Activated CD8-positive, alpha-beta memory T cell treated with anti-CD3 and anti-CD28 coated beads for 24 hours (primary cell): ENCODE measurements at places on chromosomes 12 and 14.

- DNase-seq = no peak
Measured at GRCh38 chr14:102973706-102974285, 51.3 kb downstream of the AMN start.

- DNase-seq = no peak
Measured at GRCh38 chr12:52155048-52155868, 36.6 kb downstream of the KRT80 start.

GRCh38 chr12:51950682-51951198, 759 bp upstream of the ACVR1B start:
- no peak for DNase-seq

DNA sequence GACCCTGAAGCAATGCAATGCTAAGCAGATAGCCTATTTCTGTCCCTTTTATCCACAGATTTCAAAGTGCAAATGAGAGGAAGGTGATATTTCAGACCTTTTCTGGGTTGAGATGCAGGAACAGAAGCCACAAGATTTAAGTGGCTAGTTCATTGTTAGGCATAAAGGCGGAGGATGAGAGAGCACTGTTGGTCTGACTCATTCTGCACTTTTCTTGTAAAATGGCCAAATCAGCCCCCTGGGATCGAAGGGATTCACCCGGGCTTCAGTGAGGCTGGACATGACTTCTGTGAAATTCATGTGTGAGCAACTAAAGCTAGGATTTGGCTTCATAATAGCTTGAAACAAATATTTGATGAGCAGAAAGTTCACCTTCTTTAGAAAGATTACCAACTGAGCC, 101.9 kb upstream of the OVCH1 start:
- no peak for DNase-seq

GRCh38 chr14:94485944-94486841, 10.2 kb upstream of the SERPINA9 start:
- DNase-seq = peak; percentile 80

- no peak for DNase-seq
Measured at GRCh38 chr12:58540480-58541299, 379.6 kb downstream of the LRIG3 start.

DNA sequence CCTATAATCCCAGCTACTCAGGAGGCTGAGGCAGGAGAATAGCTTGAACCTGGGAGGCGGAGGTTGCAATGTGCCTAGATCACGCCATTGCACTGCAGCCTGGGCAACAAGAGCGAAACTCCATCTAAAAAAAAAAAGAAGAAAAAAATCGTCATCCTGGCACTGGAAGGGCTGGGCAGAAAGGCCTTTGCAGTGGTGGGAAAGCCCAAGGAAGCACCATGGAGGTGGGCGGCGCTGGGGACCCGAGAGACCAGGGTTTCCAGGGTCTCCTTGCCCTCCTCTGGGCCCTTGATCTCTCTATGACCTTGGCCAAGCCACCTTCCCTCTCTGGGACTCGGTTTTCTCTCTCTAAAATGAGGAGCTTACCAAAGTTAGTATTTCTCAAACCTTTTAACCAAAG, 65.4 kb downstream of the LGMN start:
- DNase-seq = no peak

- no peak for DNase-seq
Measured at GRCh38 chr14:95482627-95483308, 33.7 kb downstream of the SYNE3 start.

DNA sequence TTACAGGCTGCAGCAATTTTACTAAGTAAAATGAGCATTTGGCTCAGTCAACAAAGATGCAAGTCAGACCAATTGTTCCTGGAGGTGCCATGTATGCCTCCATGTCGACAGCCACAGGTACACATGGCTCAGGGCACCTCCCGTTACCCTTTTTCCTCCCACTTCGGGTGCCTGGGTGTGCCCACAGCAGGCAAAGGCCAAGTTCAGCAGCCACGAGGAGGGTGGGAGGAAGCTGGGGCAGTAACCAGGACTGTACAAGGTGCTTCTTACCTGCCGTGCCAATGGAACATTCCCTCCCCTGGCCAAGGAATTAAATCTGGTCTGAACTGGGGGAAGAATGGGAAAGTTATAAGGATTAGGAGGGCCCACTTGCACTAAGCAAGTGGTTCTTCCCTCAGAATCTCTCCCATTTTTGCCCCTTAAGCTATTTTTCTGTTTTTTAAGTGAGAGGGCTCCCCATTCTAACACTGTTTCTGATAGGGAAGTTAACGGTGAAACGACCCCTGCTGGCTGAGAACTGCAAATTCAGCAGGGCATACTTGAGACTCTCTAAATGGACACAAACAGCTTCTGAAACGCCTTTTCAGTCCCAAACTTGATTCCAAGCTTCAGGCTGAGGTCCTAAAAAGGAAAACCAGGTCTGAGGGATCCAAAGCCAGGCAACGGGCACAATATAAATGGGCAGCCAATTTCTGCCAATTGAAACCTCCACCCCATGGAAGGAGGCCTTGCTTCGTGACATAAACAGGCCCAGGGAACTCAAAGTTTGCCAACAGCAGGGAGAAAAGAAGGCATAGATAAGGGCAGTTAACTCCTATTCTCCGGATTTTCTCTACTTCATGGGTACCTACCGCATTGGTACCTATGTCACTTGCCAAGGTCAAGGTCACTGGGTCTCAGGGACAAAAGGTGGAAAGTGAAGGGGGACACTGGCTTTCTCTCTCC, 24.8 kb downstream of the CLECL1 start:
- DNase-seq = peak; percentile 79

GRCh38 chr12:49138587-49138986, 7.4 kb upstream of the TUBA1B start:
- DNase-seq = no peak

GRCh38 chr12:132710043-132710404, 618 bp upstream of the PGAM5 start:
- DNase-seq = no peak

DNA sequence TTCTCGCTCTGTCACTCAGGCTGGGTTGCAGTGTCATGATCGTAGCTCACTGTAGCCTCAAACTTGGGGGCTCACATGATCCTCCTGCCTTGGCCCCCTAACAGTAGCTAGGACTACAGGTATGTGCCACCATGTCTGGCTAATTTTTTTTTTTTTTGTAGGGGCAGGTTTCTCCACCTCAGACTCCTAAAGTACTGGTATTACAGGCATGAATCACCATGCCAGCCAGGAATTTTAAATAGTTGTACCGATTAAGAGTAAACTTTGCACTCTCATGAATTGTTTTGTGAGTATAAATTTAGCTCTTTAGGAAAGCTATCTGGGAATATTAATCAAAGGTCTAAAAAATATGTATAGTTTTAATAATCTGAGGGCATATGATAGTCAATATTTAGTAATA, 25.5 kb downstream of the YEATS4 start:
- no peak for DNase-seq
